ENCODE measurements at places on chromosomes 2 and 18.

DNA sequence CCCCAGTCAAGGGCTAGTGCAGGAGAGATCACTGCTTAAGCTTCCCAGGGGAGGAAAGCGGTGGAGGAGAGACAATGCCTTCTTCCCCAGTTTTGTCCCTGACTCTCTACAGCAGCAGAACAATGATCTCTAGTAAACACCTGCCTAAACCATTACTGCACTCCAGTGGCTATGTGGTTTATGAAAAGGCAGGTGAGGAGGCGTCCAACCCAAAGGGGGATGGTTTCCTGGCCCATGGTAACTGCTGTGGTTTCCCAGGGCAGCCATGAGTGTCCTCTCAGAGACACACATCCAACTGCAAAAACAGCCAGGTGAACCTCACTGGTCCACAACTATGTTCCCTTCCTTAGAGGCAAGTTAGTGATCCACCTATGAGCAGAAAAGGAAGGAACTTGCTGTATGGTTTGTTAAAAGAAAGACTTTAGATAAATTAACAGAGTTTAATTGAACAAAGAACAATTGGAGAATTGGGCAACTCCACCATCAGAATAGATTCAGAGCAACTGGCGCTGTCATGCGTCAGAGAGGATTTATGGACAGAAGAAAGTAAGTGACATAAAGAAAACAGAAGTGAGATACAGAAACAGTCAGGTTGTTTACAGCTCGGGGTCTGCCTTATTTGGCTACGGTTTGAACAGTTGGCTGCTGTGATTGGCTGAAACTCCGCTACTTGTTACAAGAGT is 4.8 kb upstream of the TTC39C start:
- peak; percentile 53 for DNase-seq

DNA sequence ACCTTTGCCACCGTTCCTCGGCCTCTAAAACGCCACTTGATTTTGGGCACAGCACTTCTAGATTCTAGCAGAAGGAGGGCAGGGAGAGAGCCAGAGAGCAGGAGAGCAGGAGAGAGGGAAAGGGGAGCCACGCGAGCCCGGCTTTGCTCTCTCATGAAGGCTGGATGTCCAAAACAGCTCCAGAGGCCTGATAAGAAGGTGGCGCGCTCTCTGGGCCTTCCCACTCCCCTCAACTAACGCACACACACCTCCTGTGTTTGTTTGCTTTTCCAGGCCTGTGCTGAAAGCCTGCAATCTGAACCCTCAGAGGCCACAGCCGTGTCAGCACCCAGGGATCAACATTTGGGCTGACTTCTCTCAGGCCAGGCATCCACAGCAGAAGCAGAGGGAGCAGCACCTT is 184.8 kb upstream of the SOX11 start:
- no peak for DNase-seq

DNA sequence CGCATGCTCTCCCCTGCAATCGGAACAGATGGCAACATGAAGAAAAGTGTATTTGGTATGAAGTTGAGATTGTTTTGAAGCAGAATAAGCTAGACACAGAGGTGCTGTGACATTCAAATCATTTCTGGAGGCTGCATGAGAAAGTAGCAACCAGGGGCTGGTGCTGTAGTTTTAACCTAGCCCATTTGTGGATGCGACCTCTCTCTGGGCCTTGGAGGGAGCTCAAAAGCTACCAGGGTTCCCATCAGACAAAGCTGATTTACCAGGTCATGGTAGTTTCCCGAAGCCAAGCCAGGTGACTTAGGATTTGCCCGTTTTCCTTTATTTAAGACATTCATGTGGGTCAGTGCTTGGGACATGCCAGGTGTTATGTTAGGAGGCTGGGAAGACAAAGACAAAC is 77.5 kb downstream of the CIB4 start:
- DNase-seq: no peak

DNA sequence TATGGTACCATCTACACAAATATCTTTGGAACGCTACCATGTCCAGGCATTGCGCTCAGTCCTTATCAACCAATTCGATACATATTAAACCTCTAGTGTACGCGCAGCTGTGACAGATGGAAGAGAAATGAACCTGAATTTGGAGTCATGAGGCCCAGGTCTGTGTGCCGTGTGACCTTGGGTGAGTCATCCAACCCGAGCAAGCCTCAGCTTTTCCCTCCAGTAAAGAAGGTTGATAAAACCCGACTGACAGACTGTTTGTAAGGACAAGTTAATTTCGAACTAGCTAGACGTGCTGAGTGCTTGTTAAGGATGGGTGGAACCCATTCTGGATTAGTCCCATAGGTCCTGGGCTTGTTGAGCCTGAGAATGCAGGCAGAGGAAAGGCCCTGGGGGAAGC is 28.2 kb downstream of the GREB1 start:
- no peak for DNase-seq

GRCh38 chr2:241637795-241638660 is 535 bp downstream of the ATG4B start:
- no peak for DNase-seq

GRCh38 chr2:40034801-40035200 is 255.7 kb upstream of the THUMPD2 start:
- no peak for DNase-seq

GRCh38 chr18:67359873-67360838 is 156.4 kb downstream of the DSEL start:
- peak; percentile 50 for DNase-seq

GRCh38 chr2:162365392-162365791 is 21.5 kb downstream of the GCA start:
- DNase-seq: no peak

GRCh38 chr2:46601328-46601963 is 122.1 kb downstream of the TMEM247 start:
- peak; percentile 9 for DNase-seq

GRCh38 chr18:22337306-22337705 is 80.4 kb downstream of the CTAGE1 start:
- no peak for DNase-seq

- DNase-seq: no peak
Observed at GRCh38 chr2:239916205-239917124, 108.7 kb downstream of the NDUFA10 start.

GRCh38 chr2:150584081-150584480 is 96.6 kb upstream of the RND3 start:
- DNase-seq: no peak

DNA sequence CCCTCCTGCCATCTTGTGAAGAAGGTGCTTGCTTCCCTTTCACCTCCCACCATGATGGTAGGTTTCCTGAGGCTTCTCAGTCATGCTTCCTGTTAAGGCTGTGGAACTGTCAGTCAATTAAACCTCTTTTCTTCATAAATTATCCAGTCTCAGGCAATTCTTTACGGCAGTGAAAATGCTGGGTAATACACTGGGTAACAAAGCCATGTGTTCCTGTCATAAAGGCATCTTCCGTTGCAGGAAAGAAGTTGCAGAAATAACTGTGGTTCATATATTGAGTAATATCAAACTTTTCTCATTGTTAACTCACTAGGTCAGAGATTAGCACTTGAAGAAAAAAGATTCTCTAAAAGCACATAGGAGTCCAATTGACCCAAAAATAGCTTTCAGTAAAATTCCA is 163.9 kb upstream of the HNMT start:
- no peak for DNase-seq

DNA sequence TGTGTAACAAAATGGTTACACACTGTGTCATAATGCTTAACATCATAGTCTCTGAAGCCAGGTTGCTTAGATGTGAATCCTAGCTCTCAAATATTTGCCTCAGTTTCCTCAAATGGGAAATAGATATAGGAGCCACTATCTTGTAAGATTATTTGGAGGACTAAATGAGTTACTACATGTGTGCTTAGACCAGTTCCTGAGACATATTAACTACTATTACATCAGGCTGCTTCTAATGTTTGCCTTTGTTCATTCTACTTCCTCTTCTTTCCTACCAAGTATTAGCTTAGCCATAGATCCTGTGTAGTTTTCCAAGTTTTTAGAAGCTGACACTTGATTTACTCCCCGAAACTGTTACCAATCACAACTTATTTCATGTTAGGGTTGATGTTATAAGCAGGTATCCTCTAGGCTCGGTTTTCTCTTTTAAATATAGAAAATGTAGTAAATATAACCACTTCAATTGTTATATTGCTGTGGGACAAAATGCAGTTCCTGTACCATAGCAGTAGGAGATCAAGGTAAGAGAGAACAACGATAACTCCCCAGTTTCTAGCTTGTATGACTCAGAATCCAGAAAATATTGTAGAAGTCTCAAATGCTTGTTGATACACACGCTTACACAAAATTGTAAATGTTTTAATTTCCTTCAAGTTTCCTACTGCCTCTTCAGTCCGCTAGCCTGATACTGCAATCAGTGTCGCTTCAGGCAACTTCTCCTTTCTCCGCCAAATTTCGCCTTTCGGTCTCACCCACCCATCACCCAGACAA is 751 bp upstream of the DNAJC10 start:
- no peak for DNase-seq

GRCh38 chr2:16861530-16861929 is 195.9 kb upstream of the CYRIA start:
- DNase-seq: no peak

- DNase-seq: no peak
Observed at GRCh38 chr2:237459741-237460174, 27.3 kb upstream of the MLPH start.

DNA sequence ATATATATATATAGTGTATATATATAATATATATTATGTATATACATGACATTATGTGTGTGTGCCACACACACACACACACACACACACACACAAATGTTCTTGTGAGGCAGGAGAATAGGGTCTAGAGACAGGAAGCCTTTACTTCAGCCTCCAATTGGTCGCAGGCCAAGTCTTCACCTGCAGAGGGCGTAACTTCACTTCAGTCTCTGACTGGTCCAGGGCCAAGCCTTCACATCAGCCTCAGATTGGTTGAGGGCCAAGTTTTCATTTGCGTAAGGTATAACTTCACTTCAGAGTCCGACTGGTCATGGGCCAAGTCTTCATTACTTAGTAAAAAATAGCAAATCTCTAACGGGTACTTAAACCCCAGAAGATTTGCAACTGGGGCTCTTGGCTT is 13.2 kb upstream of the SS18 start:
- peak; percentile 31 for DNase-seq

- no peak for DNase-seq
Observed at GRCh38 chr2:127083819-127084503, 23.0 kb downstream of the BIN1 start.

- no peak for DNase-seq
Observed at GRCh38 chr2:165192729-165193128, 11.1 kb downstream of the SCN3A start.

DNA sequence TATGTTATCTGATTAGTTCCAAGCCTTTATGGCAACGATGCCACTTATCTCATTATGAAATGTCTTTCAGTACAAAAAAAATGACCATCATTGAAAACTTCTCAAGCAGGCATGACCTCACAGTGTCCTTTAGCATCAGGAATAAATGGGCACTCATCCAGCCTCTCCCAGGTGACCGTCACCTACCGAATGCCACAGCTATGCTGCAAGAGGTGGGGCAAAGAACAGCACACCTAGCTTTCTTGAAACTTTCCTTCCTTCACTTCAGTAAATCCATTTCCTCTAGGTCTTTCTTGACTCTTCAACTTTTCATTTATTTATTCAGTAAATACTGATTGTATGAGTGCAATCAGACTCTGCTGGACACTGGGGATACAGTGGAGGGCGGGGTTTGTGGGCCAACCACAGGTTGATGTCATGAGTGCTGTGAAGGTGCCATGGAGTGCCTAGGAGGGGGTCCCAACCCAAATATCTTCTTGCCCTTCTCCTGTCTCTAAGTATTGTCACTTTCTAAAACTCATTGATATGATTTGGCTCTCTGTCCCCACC is 54.3 kb upstream of the HK2 start:
- no peak for DNase-seq

DNA sequence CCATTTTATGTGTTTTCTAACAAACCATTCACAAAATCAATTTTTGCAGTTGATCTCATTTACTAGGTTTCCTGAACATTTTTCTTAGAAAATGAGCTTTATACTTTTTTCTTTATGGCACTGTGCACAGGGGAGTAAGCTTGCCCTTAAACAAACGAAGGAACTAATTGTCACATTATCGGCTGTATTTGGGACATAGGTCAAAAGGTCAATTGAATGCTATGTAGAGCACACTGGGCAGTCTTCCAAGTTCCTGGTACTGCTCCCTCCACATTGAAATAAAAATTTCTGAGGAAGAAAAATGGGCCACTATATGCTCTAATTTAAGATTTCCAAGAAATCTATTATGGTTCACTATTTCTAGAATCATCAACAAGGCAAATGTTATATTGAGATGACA is 93.6 kb upstream of the TMEFF2 start:
- no peak for DNase-seq

GRCh38 chr2:172710584-172711047 is 25.0 kb upstream of the RAPGEF4 start:
- DNase-seq: peak; percentile 33

Measured in CD4-positive, alpha-beta T cell treated with Interleukin-15 for 4 hours (primary cell).